ENCODE measurements at places on chromosomes 4 and X.

DNA sequence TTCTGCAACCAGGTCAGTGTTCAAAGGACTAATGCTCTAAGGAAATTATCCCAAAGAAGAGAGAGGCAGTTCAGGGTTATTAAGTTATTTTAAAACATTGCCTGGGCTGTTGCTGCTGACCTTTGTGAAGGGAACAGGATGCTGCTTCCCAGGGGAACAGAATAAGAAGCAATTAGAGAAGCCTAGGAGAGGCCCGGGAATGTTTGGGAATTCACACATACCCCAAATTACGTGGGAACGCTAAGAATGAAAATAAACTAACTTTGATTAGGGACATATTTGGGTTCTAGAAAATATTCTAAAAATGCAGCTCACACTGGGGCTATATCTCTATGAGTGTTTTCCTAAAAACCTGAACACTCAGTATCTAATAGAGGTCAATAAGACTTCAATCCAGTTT lies 243.1 kb upstream of the FTHL17 start:
- no peak for DNase-seq

- DNase-seq = no peak
Measured at GRCh38 chrX:32644476-32645245, 566.7 kb downstream of the DMD start.

DNA sequence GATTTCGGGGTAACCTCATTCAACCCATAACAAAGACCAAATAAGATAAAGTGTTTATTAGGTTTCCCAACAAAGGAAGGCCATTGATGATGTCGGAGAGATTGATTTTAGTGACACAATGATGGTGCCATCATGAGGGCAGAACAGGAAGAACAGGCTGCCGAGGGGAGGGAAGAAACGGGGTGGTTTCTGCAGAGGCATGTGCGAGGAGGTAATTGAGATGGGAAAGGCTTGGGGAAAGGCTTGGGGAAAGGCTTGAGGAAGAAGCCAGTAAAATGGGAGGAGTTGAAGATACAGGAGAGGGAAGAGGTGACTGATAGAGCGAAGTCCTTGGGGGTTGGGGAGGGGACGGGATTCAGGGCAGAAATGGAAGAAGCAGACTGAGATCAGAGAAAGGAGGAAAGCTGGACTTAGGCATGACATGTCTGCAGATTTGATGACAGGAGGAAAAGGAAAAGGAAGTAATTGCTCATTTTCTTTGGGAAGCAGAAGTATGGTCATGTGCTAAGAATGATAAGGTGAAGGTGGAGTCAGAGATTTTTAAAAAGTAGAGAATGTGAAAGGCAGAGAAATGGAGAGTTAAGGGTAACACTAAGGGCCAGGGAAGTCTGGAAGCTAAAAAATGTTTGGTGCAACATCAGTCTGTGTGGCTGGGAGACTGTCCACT lies 6.0 kb downstream of the HPSE start:
- no peak for DNase-seq

GRCh38 chrX:124250835-124251437 lies 81.5 kb upstream of the TEX13D start:
- no peak for DNase-seq

GRCh38 chrX:24777660-24778059 lies 83.9 kb downstream of the POLA1 start:
- DNase-seq = peak; percentile 2

DNA sequence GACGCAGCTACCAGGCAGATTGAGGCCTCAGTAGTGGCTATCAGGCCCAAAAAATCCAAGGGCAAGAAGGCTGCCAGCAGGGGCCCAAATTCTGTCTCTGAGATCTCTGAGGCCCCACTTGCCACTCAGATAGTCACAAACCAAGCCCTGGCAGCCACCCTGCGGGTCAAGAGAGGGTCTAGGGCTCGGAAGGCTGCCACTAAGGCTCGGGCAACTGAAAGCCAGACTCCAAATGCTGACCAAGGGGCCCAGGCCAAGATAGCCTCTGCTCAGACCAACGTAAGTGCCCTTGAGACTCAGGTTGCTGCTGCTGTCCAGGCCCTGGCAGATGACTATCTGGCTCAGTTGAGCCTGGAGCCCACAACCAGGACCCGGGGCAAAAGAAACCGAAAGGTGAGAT lies 2.8 kb downstream of the TRO start:
- DNase-seq = no peak

DNA sequence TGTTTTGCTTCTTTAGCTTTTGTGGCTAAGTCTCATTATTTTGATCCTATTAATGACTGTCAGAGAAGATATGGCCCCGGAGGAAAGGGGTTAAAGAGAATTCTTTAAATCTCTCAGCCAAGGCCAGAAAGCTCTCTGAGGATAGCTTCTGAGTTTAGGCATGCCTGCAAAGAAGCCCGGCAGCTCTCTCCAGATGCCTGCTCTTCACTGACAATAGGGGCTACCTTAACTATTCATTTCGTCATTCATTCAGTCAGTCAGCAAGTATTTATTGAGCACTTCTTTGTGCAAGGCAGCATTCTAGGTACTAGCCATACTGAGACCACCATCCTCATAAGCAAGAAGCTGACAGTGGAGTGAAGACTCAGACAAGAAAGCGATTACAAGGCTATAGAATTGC lies 34.0 kb upstream of the BMP15 start:
- no peak for DNase-seq

DNA sequence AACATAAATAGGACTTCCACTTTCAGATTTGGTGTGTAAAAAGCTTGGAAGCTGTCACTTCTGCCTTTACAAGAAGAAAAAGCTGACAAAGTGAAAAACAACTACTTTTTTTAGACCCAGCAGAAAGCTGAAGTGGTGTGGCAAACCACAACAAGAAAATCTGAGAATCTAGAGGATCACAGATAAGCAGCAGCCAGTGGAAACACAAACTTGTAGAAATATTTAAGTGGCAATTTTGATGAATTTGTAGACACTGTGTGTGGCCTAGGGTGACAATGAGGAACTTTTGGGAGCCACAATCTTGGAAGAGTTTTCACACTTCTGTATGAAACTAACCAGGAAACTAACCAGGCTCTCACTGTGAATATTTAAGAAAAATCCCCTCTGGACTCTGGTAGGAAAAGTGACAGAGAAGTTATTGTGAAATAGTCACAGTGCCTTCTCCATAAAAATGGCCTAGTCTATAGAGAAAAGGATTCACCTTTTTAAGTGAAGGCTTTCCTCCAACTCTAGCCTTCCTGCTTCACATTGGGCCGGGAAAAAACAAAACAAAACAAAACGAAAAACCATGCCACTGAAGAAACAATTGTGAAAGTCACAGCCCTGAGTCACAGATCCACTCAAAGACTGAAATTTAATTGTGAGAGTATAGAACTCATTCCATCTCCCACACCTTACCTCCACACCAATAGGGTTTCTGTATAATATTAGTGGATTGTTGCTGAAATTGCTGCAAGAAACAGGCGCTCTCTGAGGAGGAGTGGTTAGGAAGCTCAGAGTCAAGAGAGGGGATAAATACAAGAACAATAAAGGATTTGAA lies 26.7 kb upstream of the GUCY1A1 start:
- DNase-seq = peak; percentile 6
